ENCODE measurements at places on chromosomes 1 and 21. TPM values are rescaled to one million over a fixed set of nuclear protein-coding genes. Genes with fewer than 3 reads are reported as not detected.

CLDN17 gene
- not detected for total RNA-seq

- DNase-seq: no peak
Observed at GRCh38 chr1:67348586-67349252, 41.0 kb downstream of the IL12RB2 start.

DNA sequence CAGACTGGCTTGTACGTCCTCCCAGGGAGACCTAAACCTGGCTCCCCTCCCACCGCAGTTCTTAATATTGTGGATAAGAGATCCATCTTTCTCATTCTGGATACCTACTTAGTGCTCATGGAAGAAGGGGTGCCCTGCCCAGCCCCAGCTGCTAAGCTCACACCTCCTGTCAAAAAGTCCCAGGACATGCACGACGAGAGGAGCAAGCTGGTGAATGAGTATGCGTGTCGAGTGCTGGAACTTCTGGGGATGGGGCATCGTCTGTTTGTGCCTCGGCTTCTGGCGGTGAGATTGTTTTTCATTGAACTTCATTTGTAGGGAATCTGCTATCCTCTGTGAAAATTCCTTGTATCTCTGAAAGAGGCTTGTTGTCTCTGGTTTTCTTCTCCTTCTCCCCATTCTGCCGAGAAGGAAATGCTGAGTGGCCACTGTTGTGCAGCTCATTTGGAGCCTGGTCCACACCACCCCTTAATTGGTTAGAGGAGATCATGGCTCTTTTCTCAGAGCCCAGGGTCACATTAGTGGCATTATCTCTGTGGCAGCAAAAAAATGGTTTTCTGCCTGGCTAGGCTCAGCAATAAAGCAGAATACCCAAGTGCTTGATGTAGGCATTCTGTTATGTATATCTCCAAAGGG lies 199.4 kb upstream of the CACYBP start:
- no peak for DNase-seq

TNFAIP8L2 gene
- total RNA-seq: not detected

OR6K3 gene
- total RNA-seq: not detected

DNA sequence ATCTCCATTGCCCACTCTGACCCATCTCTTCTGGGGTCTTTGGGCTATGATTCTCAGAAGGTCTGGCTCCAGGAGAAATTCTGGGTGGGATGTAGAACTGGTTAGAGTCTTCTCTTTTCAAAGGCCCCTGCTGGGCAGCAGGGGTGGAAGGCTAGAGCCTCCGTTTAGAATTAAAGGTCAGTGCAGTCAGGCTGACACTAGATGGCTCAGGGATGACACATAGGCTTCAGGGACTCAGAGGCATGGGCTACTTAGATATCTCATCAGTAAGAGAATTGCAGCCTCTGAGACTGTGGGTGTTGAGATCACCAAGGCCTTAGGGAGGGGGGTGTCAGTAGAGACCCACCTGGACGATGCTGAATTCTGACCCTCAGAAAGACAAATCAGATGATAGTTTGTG lies 12.6 kb upstream of the PPM1J start:
- no peak for DNase-seq

GRCh38 chr1:40763742-40764532 lies 19.6 kb upstream of the KCNQ4 start:
- DNase-seq: peak; percentile 46

- no peak for DNase-seq
Observed at GRCh38 chr1:228927946-228928898, 192.9 kb downstream of the RHOU start.

DNA sequence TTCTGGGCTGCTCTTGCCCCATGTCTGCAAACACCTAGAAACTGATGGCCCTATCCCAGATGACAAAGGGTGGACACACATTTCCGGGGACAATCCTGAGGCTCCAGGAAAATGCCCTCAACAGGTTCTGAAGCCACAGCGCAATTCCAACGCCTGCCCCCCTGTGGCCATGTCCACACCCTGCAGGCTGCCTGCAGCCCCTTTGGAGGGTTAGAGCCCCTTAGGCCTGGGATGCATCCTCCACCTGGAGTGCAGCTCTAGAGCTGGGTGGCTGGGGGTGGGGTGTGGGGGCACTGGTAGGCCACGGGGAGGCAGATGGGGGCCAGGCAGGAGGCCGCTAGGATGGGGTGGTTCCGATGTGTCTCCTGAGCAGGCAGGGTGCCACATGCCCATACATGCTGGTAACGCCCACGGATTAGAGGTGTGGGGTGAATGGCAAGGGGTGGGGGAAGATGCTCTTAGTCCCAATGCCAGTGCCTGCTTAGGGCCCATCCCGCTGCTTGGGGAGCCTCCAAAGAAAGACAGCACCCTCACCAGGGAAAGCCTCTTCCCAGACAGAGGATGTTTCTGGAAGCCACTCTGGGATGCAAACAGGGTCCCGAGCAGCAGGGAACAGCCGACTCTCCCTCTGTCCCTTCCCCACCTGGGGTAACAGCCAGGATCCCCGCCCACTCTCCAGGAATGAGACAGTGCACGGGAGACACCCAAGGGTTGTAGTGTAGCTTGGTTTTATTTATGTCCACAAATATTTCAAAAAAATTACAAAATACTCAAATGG lies 34.0 kb downstream of the SLC45A1 start:
- peak; percentile 64 for DNase-seq

DNA sequence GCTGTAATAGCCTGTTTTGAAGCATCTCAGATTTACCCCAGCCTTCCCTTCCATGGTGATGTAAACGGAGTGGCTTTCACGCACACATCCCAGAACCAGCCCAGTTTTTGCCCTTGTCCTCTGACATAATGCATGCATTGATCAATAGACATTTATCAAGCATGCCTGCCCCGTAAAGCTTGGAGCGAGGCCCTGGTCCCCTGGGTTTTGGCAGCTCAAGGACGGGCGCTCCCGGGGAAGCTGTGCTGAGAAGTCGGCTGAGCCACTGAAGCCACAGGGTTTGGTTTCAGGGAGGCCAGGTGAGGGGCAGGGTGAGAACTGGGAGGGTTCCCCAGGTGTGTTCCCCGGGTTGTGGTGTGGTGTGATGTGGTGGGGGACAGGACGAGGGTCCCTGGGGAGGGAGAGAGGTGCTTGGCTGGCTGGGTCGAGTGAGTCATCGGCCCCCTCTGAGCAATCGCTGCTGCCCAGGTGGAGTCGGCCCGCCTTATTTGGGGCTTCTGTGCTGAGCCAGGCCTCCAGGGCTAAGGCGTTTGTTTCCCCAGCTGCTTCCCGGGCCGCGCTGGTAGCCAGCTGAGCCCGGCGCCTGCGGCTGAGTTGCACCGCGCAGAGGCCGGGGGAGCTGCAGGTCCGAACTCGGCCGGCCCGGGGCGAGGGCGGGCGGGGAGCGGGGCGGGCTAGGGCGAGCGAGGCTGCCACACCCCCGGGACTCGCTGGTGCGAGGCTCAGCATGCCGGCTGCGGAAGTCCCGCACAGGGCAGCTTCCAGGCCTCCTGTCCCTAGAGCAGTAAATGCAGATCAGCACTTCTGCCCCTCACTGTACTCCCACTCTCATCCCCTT lies 23.6 kb downstream of the ATP2B4 start:
- no peak for DNase-seq

DNA sequence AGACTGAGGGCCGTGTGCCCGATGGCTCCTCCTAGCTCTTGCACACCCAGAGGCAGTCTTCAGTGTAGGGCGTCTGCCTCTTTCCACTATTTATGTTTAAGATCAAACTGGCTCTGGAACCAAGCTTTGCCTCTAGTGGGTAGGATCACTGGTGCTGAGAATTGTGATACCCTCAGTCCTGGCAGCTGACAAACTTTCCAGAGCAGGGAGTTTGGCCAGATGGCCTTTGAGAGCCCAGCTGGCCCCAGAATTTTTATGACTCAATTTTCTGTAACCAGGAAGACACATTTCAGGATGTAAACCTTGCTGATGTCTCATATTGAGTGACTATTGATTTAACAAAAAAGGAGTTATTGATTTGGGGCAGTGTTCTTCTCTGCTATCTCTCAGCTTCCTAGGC lies 6.7 kb downstream of the COQ8A start:
- DNase-seq: no peak

ACTN2 gene
- 39.4 TPM for total RNA-seq

COPA gene
- 134 TPM for total RNA-seq

DNA sequence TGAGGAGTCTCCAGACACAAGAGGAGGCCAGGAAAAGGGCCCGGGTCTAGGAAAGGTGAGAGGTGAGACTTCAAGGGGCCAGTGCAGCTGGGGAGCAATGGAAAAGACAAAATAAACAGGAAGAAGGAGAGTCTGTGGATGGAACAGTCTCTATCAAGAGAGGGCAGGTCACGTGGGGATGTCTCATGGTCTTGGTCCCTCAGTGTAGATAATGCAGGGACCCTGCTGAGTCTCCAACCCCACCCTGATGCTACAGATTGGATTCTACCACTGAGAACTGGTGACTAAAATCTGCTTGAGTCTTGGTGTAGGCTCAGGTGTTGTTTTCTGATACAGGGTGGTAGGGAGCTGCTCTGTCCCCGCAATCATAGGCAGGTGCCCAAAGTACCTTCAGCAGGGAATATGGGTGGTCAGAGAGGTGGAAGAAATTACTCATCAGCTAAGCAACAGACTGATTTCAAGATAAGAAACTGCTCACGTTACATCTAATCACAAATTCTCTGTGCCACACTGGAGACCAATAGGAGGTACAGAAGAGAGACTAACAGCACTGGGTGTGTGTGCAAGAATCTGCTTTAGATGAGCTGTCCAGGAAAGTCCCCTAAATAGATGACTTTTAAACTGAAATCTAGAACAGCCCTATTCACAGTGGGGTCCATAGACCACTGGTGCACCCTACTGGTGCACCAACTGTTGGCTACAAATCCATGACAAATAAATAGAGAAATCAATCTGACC lies 101.5 kb upstream of the TLR5 start:
- DNase-seq: peak; percentile 17

DNA sequence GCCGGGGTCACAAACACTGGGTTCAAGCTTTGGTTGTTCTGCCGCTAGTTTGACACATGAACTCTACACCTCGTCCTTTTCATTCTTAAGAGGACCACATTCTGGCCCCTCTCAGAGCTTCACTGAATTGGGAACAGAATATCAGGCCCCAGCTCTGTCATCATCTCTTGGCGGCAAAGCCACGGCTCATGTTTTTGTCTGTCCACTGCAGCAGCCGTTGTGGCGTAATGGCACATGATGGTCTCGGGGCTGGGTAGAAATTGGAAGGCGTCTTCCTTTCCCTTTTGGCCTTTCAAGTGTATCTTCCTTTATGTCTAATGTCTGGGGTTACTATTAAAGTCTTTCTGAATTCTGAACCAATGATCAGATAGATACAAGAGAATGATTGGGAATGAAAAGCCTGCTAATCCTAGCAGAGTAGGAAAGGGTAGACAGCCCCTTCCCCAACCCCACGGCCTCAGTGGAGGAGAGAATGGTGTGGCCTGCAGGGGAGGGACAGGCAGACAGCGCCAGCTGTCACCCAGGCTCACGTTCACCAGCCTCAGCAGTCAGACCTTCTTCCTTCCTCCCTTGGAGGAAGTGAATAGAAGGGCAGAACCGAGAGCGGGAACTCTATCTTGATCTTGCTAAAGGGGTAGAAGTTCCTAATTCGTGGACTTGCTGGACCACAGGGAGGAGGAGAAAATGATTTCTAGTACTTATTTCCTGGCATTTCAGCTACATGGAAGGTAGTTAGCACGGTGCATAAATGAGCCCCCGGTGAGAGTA lies 498.1 kb downstream of the KIF26B start:
- no peak for DNase-seq

- no peak for DNase-seq
Observed at GRCh38 chr1:219945795-219946194, 17.4 kb upstream of the SLC30A10 start.

REN gene
- total RNA-seq: not detected

GRCh38 chr1:33097762-33098161 lies 16.8 kb downstream of the AZIN2 start:
- no peak for DNase-seq

GRCh38 chr1:33390542-33390941 lies 40.4 kb downstream of the PHC2 start:
- no peak for DNase-seq

NBPF4 gene
- total RNA-seq: not detected

- peak; percentile 19 for DNase-seq
Observed at GRCh38 chr21:33157303-33157702, 72.4 kb upstream of the IFNAR2 start.

- DNase-seq: no peak
Observed at GRCh38 chr1:54950006-54950368, 30.4 kb upstream of the TMEM61 start.

NLRP3 gene
- not detected for total RNA-seq

GRCh38 chr1:240998441-240999015 lies 358.5 kb downstream of the RGS7 start:
- DNase-seq: no peak

- DNase-seq: peak; percentile 57
Observed at GRCh38 chr1:69914976-69915765, 290.2 kb downstream of the LRRC40 start.

FCMR gene
- not detected for total RNA-seq

NTMT2 gene
- total RNA-seq: not detected

DNA sequence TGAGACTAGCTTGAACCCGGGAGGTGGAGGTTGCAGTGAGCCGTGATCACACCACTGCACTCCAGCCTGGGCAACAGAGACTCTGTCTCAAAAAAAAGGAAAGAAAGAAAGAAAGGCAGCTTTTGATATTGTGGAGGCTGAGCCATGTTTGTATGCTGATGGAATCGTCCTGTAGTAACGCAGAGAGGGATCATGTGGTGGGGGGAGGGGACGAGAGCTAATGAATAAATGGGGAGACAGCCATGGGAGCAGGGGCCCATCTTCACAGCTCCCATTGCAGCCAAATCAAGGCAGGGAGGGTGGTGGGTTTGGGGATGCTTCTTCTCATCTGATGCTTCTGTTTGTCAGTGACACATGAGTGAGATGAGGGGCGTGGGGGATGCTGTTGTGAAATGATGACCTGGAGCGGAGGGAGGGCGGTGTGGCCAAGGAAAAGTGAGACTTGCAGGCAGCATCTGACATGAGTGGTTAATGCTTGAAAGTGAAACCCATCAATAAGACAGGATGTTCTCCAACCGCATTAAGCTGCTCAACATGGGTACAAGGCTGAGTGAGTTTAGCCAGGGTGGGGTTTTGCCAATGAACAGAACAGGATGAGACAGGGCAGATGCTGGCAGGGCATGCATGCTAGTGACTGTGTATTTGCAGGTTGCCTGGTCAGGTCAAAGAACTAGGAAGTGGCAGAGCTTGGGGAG lies 16.7 kb downstream of the SPATA21 start:
- no peak for DNase-seq

FLG2 gene
- not detected for total RNA-seq

SLC30A1 gene
- total RNA-seq: 12.2 TPM
